SJCRH30 (cell line): ENCODE measurements at places on chromosomes 4 and X.

DNA sequence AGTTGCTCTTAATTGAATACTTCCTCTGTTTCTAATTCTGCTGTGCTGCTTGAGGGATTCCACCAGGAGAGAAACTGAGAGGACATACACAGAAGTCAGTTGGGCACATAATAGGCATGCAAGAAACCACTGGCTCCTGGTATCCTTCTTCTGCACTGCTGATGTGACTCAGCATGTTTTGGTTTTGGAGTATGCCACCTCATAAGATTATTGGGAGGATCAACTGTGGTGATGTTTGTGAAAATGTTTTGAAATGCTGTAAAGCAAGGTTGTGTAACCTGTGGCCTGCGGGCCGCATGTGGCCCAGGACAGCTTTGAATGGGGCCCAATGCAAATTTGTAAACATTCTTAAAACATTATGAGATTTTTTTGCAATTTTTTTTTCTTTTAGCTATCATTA, 119.6 kb downstream of the GATB start:
- DNase-seq = no peak
- no peak overlapping the region for H3K4me3 ChIP-seq
- no peaks in the 10 kb centered on the region for H3K36me3 ChIP-seq
- H3K27me3 ChIP-seq = no peaks in the 10 kb centered on the region
- H3K27ac ChIP-seq = no peak overlapping the region
- no peaks in the 10 kb centered on the region for H3K4me1 ChIP-seq

DNA sequence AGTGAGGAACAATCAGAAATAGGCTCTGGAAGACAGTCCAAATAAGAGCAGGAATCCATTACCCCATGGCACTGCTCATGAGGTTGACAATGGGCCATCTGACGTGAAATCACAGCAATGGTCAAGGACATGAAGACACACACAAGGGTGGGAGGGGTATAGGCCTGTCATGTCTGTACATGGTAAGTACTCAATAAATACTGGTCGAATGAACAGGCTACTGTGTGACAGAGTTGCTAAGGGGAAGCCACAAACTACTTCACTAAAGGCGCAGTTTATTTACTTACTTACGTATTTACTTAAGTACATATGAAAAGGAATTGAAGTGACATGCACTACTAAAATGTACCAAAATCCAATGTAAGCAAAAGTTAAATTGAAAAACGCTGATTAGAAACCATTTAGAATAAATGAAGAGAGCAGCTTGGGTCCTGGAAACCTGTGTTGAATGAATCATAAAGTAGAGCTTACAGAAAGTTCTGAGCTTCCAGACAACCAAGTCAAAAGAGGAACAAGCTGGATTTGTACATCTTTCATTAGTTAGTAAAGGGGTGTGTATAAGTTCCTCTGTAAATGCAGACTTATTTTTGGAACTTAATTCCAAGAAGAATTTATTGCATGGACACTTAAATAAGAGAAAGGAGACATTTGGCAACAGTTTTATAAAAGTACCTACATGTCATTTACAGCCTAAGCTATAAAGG, 32.7 kb downstream of the ALPK1 start:
- no peak overlapping the region for H3K27ac ChIP-seq
- no peaks in the 10 kb centered on the region for H3K4me1 ChIP-seq
- H3K27me3 ChIP-seq = no peaks in the 10 kb centered on the region
- no peaks in the 10 kb centered on the region for H3K36me3 ChIP-seq

DNA sequence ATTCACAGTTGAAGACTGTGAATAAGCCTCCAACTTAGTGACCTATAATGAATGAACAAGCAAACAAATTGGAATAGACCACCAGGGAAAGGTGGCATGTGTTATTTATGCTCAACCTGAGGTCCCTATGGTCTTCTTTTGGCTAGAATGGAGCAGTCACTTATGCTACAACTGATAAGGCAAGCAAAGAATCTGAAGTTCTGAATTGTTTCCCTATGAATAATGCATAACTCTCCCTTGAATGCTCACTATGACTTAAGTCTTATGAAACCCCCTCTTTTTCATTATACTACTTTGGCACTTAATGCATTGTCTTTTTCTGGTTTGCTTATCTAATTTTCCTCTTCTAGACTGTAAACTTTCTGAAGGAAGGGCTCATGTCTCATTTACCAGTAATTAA, 2.6 kb downstream of the GIMD1 start:
- no peaks in the 10 kb centered on the region for H3K27me3 ChIP-seq
- no peak overlapping the region for H3K4me3 ChIP-seq
- H3K36me3 ChIP-seq = no peaks in the 10 kb centered on the region
- no peak overlapping the region for H3K27ac ChIP-seq

DNA sequence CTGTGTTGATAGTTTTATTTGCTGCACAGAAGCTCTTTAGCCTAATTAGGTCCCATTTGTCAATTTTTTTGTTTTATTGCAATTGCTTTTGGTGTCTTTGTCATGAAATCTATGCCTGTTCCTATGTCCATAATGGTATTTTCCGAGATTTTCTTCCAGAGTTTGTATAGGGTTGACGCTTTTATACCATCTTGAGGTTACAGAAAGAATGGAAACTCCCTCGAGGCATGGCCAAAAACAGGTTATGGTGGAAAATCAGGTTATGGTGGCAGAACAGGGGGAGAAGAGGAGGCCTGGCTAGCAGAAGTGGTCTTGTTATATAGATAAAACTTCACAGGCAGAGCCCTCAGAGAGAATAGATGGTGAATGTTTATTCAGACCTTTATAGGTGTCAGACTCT, 21.6 kb downstream of the OPHN1 start:
- H3K4me3 ChIP-seq = no peak overlapping the region
- H3K36me3 ChIP-seq = no peaks in the 10 kb centered on the region
- DNase-seq = no peak
